ENCODE measurements at places on chromosomes 16 and 17. TPM values are rescaled to one million over a fixed set of nuclear protein-coding genes. Genes with fewer than 3 reads are reported as not detected.

KCNAB3 gene
- total RNA-seq, result 3.1 TPM

SOST gene
- 0.07 TPM for total RNA-seq

MT2A gene
- total RNA-seq, result 887 TPM

TBC1D3C gene
- not detected for total RNA-seq

KRT27 gene
- not detected for total RNA-seq

TMIGD1 gene
- not detected for total RNA-seq

Data from A549 treated with CORT108297 at 1 μM for 4 hours (cell line).